ENCODE measurements at places on chromosomes 12 and 14. TPM values are rescaled to one million over a fixed set of nuclear protein-coding genes. Genes with fewer than 3 reads are reported as not detected.

KRT7 gene
- 3,887 TPM for total RNA-seq

BDKRB1 gene
- 0.87 TPM for total RNA-seq

HOXC13 gene
- 9.8 TPM for total RNA-seq

UBC gene
- total RNA-seq = 1,733 TPM

ZFYVE26 gene
- 5.8 TPM for total RNA-seq

KRT74 gene
- total RNA-seq = not detected

ACACB gene
- 7.2 TPM for total RNA-seq

TMTC3 gene
- total RNA-seq = 3.0 TPM

PIWIL1 gene
- total RNA-seq = not detected

AJUBA gene
- total RNA-seq = 40.1 TPM

PLEKHD1 gene
- total RNA-seq = not detected

PPP2R5E gene
- 24.7 TPM for total RNA-seq

PDZRN4 gene
- not detected for total RNA-seq

IAPP gene
- total RNA-seq = not detected

MDGA2 gene
- total RNA-seq = not detected

ERBB3 gene
- total RNA-seq = 1.3 TPM

LBHD2 gene
- not detected for total RNA-seq

SLC7A8 gene
- 0.55 TPM for total RNA-seq

RNF212B gene
- not detected for total RNA-seq

LRTM2 gene
- not detected for total RNA-seq

EMP1 gene
- total RNA-seq = 93.2 TPM

GYS2 gene
- total RNA-seq = not detected

IKBIP gene
- total RNA-seq = 74.8 TPM

All from A549 treated with RU486 at 1 μM for 4 hours (cell line).